Keratinocyte (primary cell): ENCODE measurements at places on chromosomes 5 and 9. TPM values are rescaled to one million over a fixed set of nuclear protein-coding genes. Genes with fewer than 3 reads are reported as not detected.

GRCh38 chr5:98217138-98217537 is 556.3 kb upstream of the RGMB start:
- no peak for DNase-seq
- no peaks in the 10 kb centered on the region for H3K27me3 ChIP-seq
- peaks cover 8% of the 10 kb centered on the region for H3K4me1 ChIP-seq
- no peak overlapping the region for H3K4me3 ChIP-seq
- no peak overlapping the region for H3K27ac ChIP-seq

- H3K4me1 ChIP-seq, result peaks cover 16% of the 10 kb centered on the region
- H3K27me3 ChIP-seq, result no peaks in the 10 kb centered on the region
- DNase-seq, result no peak
- H3K36me3 ChIP-seq, result no peaks in the 10 kb centered on the region
Observed at GRCh38 chr9:116087751-116088194, 65.8 kb upstream of the PAPPA start.

DNA sequence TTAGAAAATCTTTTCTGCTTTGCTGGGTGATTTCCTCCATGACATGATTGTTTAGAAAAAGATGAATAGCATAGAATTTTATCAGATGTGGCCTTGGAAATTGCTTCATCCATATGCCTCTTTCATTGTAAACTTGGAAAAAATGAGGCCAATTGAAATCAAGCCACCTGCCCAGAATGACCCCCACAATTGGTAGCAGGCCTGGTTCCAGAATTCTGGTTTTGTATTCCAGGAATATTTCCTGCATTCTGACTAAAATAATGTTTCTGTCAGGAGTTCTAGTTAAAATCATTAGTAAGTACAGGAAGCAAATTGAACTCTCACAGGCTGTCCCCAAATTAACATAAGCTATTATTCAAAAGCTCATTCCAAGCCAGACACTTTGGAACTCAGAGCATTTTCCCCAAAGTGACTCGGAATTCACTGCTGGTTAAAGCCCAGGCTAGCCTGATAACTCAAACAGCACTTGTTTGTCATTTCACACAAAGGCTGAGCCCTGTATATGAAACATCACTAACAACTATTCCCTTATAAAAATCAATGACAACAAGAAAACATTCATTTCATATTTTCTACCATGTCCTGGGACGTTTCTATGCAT is 75.1 kb upstream of the ADCY2 start:
- H3K4me3 ChIP-seq, result no peak overlapping the region
- H3K36me3 ChIP-seq, result no peaks in the 10 kb centered on the region
- H3K4me1 ChIP-seq, result no peaks in the 10 kb centered on the region
- DNase-seq, result no peak

- no peak overlapping the region for H3K4me3 ChIP-seq
- H3K27ac ChIP-seq, result no peak overlapping the region
- H3K27me3 ChIP-seq, result no peaks in the 10 kb centered on the region
Observed at GRCh38 chr5:1402611-1403255, 42.5 kb downstream of the SLC6A3 start.

- no peak for DNase-seq
- peak overlapping the region; percentile 67 for H3K27ac ChIP-seq
- H3K36me3 ChIP-seq, result no peaks in the 10 kb centered on the region
Observed at GRCh38 chr5:142686210-142686734, 382 bp upstream of the FGF1 start.

DNA sequence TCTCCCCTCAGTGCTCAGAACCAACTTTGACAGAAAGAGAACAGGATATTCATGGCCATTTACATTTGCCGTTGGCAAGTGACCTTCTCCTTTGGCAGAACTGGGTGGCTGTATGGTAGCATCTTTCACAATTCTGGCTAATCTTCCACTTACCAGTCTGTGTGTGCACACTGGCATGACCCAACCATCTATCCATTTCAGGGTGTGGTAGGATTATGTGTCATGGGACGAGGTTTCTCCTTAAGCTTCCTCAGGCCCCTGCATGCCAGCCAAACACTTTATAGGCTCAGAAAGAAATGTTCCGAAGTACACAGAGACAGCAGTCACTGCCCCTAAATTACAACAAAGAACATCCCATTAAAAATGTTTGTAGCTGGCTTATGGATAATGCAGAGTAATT is 497.1 kb downstream of the NFIB start:
- peaks cover 11% of the 10 kb centered on the region for H3K4me1 ChIP-seq
- DNase-seq, result peak; percentile 15
- H3K27me3 ChIP-seq, result no peaks in the 10 kb centered on the region

DNA sequence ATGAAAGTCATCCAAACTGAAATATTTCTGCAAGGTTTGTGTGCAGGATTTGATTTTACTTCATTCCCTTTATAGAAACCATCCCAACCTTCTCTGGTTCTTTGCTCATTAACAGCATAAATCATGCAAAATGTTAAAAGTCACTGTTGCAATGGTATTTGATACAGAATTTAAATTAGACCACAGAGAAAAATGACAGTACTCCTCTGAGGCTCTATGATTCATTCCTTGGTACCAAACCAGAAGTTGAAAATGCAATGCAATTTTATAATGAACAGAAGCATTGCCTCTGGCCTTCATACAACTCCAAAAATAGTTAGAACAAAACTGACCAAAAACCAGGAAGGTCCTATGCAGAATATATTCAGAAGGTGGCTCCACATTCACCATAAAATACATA is 607.1 kb downstream of the TLE1 start:
- H3K36me3 ChIP-seq, result no peaks in the 10 kb centered on the region
- H3K27me3 ChIP-seq, result no peaks in the 10 kb centered on the region
- H3K27ac ChIP-seq, result no peak overlapping the region
- H3K4me3 ChIP-seq, result no peak overlapping the region
- H3K4me1 ChIP-seq, result peaks cover 4% of the 10 kb centered on the region
- no peak for DNase-seq

DNA sequence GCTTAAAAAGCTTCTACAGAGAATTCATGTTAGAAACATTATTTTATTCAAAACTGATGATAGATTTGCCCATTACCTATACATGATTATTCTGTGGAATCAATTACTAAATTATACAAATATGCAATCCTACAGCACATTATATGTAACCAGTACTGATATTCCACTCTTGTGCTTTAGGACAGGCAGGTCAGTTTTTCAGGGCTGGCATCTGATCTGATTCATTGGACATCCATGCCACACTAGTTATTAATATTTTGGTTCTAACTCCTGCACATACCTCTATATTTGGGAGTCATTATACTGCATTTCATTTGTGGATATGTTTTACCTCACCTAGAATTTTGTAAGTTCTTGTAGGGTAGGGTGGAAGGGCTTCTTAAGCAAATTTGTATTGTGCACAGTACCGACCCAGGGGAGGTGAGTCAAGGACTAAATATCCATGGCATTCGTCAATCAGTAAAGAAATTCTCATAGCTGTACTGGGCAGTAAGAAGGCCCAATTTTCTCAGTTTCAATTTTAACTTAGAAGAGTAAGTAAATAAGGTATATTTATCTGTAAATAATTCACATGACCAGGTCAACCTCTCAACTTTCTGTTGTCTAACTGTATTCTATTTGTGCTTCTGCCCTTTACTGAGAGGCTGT is 33.5 kb downstream of the ELOVL7 start:
- no peak overlapping the region for H3K4me3 ChIP-seq
- DNase-seq, result no peak
- H3K4me1 ChIP-seq, result peaks cover 17% of the 10 kb centered on the region

Gene TAF11L5
- polyA plus RNA-seq, result not detected in 3 replicates

Gene RGS14
- 8.6 to 10.6 TPM (median 9.3 TPM) in 3 replicates for polyA plus RNA-seq

Gene TTLL11
- polyA plus RNA-seq, result 7.6 to 8.5 TPM (median 8.0 TPM) in 3 replicates

Gene EQTN
- 0.08 to 0.21 TPM in 2 of 3 replicates, not detected in the other for polyA plus RNA-seq

Gene DMRTA1
- polyA plus RNA-seq, result 1.2 to 1.9 TPM (median 1.2 TPM) in 3 replicates
